ENCODE measurements at places on chromosomes 13 and 19. TPM values are rescaled to one million over a fixed set of nuclear protein-coding genes. Genes with fewer than 3 reads are reported as not detected.

Gene LINGO3
- not detected for total RNA-seq

Gene MAST1
- total RNA-seq = 2.5 TPM

Gene SIGLEC11
- total RNA-seq = not detected

Gene SIGLEC12
- total RNA-seq = not detected

Gene SYCN
- not detected for total RNA-seq

Gene CDADC1
- 10.6 TPM for total RNA-seq

Gene FFAR2
- not detected for total RNA-seq

Gene DIAPH3
- 8.0 TPM for total RNA-seq

Gene ZNF582
- total RNA-seq = 0.72 TPM

Gene NCR1
- total RNA-seq = not detected

Gene WDR62
- 27.8 TPM for total RNA-seq

Gene POLR1G
- total RNA-seq = 50.9 TPM

Gene PSG7
- total RNA-seq = not detected

Gene KCNC3
- total RNA-seq = 0.78 TPM

Gene STAP2
- total RNA-seq = not detected

Gene PPM1N
- 7.4 TPM for total RNA-seq

Gene MCEMP1
- total RNA-seq = not detected

Gene ZNF177
- 0.74 TPM for total RNA-seq

Gene VSIG10L
- total RNA-seq = 8.5 TPM

Data from A549 treated with ZK216348 at 1 μM for 4 hours (cell line).